ENCODE measurements at places on chromosomes 11 and 22.

DNA sequence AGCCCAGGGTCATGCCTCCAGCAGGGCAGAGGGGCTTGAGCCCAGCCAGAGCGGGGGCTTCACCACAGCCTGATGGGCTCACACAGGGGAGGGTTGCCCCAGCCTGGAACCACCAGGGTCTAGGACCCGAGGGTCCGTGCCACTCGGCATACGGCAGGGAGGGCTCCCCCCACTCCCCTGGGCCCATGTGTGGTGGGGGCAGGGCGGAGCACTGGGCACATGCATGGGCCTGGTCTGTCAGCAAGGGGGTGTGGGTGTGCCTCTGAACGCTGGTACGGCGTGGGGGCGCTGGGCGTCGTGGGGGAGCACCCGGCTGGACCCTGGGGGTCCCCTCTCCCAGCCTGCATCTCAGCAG lies 29.3 kb downstream of the MOB2 start:
- DNase-seq, result no peak

GRCh38 chr11:72443016-72443415 lies 8.7 kb upstream of the CLPB start:
- DNase-seq, result no peak

DNA sequence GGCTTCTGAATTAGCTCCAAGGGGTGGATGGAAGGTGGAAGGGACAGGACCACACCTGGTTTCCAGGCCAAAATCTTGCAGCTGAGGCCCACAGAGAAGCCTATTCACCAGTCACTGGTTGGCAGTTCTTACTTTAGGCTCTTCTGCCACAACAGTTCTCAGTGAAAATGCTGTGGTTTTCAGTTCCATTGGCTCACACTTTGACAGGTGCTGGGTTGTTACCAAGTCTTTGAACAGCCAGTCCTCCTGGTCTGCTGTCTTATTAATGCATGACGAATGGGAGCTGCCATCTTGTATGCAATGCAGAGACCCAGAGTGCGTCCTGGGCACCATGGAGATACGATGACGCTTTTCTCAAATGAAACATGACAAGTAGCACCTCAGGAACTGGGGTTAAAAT lies 232.0 kb upstream of the ZBED5 start:
- DNase-seq, result no peak

GRCh38 chr11:8833568-8834315 lies 77.2 kb upstream of the AKIP1 start:
- DNase-seq, result no peak

GRCh38 chr11:9103542-9104276 lies 12.3 kb upstream of the SCUBE2 start:
- DNase-seq, result no peak

DNA sequence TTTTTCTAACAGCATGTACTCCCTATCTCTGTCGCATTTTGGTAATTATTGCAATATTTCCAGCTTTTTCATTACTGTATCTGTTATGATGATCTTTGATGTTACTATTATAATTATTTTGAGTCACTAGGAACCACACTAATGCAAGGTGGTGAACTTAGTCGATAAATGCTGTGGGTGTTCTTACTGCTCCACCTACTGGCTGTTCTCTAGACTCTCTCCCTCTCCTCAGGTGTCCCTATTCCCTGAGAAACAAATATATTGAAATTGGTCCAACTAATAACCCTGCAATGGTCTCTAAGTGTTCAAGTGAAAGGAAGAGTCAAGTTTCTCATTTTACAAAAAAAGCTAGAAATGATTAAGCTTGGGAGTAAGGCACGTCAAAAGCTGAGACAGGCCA lies 10.5 kb downstream of the ARL14EP start:
- peak; percentile 35 for DNase-seq

GRCh38 chr11:118763041-118763440 lies 27.9 kb downstream of the DDX6 start:
- no peak for DNase-seq

DNA sequence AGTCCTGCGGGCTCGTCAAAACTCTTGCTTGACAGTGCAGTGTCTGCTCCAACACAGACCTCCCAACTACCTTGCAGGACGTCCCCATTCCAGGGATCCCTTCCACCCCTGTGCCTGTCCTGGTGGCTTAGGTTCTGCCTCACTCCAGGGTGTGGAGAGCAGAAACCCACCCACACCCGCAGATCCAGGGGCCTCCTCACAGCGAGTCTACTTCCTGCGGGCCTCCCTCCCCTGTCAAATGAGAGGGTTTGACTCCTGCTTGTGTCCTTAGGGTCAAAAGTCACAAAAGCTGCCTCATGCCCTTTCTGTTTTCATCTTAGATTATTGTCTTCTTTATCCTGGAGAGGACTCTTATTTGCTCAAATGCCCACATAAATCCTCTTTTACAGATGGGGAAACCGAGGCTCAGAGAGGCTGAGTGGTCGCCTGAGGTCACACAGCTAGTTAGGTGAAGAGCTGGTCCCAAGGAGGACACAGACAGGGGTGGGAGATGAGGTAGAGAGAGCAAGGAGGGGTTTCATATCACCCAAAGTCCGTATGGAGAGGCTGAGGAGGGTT lies 81.1 kb upstream of the KCNQ1OT1 start:
- no peak for DNase-seq

- DNase-seq, result no peak
Observed at GRCh38 chr11:90847268-90847886, 624.5 kb upstream of the CHORDC1 start.

DNA sequence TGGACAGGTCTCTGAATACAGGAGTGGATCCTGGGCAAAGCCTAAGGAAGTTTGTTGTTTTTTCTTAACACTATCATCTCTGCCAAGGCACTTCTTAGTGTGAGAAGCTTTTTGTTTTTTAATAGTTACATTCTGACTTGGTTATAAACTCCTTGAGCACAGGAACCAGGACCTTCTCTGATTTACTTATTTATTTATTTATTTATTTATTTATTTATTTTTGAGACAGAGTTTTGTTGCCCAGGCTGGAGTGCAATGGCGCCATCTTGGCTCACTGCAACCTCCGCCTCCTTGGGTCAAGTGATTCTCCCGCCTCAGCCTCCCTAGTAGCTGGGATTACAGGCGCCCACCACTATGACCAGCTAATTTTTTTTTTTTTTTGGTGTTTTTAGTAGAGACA lies 11.0 kb downstream of the RNF185 start:
- DNase-seq, result no peak

DNA sequence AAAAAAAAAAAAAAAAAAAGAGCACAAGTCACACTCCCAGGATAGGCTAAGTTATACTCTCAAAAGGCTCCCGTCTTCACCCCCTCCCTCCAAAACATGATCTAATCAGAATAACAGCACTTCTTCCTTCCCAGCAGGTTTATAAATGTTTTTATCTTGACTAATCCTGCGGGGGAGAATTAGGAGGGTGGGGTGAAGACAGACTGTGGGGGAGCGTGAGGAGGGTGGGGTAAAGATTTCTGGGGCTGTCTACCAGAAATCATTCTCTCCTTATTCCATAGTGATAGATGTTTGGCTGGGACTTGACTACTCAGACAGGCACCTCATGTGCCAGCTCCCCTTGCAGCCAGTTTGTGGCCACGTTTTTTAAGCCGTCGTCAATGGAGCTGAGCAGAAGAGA lies 17.0 kb downstream of the KCNE3 start:
- no peak for DNase-seq

DNA sequence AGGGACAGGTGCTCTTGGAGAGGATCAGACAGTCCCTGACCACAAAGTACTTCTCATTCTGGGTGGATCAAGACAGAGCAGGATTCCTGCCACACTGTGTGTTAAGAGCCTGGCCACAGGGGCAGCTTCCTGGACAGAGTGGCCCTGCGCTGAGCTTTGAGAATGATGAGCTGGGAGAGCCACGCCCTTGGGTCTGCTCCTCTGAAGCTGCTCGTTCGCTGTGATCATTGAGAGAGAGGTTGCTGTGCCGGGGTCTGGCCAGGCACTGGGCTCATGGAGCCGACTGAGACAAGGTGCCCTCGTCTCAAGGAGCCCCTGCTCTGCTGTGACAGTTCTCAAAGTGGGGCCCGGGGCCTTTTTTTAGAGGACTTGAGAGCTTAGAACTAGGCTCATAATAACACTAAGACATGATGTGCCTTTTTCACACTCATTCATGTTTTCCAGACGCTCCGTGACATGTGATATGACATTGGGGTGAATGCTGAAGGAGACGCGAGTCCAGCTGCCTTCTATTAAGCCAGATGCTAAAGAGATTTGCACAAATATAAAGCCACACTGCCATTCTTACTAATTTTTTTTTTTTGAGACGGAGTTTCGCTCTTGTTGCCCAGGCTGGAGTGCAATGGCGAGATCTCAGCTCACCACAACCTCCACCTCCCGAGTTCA lies 1.6 kb upstream of the MFRP start:
- DNase-seq, result no peak

DNA sequence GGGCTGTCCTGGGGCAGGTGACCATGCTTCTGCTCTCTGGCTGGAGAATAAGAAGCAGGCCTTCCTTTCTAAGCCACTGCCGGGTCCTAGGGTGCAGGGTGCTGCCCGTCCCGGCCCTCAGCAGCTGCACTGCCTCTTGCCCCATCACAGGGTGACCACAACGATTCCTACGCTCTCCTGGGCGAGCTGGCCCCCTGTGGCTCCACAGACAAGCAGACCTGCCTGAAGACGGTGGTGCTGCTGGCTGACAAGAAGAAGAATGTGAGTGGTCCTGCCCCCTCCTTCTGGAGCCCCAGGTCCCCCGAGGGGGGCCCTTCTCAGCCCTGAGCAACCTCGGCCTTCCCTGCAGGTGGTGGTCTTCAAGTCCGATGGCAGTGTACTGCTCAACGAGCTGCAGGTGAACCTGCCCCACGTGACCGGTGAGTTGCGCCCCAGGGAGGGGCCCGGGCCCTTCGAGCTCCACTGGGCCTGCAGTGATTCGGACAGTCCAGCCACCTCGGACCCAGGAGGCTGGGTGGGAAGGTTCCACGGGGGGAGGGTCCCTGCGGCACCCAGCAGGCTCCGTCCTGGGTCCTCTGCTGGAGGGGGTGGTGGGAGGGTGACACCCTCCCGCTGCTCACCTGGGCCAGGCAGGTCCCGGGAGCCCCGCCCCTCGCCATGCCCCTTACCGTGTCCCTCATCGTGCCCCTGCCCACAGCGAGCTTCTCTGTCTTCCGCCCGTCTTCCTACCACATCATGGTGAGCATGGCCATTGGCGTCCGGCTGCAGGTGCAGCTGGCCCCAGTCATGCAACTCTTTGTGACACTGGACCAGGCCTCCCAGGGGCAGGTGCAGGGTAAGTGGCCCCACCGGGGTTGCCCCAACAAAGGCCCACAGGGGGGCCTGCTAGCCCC lies 8.3 kb downstream of the MUC2 start:
- DNase-seq, result no peak

- no peak for DNase-seq
Observed at GRCh38 chr11:75518771-75519653, 6.7 kb downstream of the GDPD5 start.

- no peak for DNase-seq
Observed at GRCh38 chr11:93020248-93021046, 51.0 kb downstream of the MTNR1B start.

GRCh38 chr11:16587670-16588069 lies 150.8 kb upstream of the C11orf58 start:
- DNase-seq, result no peak

DNA sequence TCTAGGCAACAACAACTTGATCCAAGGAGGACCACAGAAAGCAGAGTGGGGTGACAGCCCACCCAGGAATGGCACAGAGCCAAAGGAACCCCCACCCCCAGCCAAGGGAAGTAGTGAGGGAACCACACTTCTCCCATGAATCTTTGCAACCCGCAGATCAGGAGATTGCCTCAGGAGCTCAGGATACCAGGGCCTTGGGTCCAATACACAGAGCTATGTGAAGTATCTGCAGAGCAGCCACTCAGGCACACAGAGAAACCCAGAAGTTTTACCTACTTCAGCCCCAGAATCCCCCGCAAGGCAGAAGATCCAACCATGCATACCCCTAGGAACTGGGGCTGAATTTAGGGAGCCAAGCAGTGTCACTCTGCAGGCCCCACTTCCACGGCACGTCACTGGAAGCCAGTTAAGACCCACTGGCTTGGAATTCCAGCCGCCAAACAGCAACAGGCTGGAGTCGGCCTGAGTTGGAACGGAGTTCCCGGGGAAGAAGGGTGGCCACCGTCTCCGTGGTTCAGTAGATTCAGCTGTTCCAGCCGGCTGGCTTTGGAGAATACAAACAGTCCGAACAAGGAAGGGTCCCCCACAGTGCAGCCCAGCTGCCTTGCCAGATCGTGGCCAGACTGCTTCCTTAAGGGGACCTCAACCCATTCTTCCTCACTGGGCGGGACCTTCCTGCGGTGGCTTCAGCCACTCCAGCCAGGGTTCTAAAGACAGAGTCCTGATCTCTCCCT lies 174.1 kb downstream of the TTC28 start:
- no peak for DNase-seq

DNA sequence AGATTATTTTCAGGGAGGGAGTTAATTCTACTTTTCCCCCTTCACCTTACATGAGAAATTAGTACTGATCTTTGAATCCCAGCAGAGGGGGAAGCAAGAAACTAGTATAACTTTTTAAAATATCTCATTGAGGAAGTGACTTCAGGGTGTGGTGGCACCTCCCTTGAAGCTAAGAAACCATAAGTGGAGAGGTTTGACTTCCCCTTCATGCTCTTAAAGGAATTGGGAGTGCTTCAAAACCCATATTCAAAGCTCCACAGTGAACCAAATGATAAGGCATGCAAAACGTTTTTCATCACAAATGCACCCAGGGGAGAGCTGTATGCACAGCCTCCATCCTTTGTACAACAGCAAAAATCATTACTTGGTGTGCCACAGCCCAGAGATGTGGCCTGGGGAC lies 540 bp downstream of the MS4A14 start:
- no peak for DNase-seq

DNA sequence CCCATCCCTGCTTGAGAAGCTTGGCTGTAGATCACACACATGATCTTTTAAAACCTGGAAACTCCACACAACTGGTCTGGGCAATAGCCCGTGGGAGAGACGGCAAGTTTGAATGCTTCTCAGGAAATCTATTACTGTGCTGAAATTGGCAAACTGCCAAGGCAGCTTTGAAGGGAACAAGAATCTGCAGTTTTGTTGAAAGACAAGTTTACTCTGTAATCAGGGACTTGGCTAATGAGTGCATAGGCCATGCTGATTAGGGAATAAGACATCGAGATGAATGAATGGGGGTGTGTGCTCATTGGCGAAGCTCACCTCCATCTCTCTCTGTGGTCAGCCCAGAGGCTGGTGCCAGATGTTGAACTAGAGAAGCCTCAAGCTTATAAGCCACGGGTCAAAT lies 218.8 kb downstream of the HIPK3 start:
- DNase-seq, result no peak

DNA sequence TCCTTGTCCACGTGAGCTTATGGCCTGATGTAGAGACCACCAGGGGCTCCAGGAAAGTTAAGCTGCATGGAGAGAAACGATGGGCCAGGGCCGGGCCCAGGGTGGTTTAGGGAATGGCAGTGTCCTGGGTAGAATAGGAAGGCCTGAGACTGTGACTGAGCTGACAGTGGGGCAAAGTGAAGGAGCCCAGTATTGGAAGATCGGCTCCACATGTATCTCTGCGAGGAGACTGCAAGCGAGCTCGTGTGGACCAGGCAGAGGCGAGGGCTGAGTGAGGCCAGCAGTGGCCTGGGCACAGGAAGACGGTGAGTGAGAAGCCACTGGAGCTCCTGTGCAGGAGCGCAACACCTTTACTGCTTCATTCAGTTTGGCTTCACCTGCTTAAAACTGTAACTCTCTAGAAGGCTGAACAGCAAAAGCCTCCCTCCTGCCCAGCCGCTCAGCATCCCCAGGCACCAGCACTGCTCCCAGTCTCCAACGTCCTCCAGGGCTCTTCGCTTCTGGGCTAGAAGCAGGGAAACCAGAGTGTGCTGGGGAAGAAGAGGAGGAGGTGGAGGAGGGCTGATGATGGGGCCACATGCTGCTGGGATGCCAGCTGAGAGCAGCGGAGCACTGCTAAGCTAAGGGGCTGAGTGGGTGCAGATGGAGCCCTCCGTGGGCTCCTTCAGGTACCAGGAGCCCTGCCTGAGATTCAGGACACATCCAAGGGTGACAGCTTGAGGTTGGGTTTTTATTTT lies 13.5 kb downstream of the TCIRG1 start:
- DNase-seq, result no peak
